A549 treated with DMSO at 1 μM for 4 hours (cell line): ENCODE measurements at places on chromosomes 13 and 19. TPM values are rescaled to one million over a fixed set of nuclear protein-coding genes. Genes with fewer than 3 reads are reported as not detected.

Gene KLHL1
- not detected in 5 replicates for total RNA-seq

Gene TIMM13
- total RNA-seq = 63.0 to 138 TPM (median 109 TPM) in 5 replicates

Gene FGF9
- not detected in 5 replicates for total RNA-seq

Gene EEF2
- 976 to 1,139 TPM (median 1,107 TPM) in 5 replicates for total RNA-seq

Gene C13orf46
- 0.15 to 0.21 TPM (median 0.19 TPM) in 5 replicates for total RNA-seq

Gene SLC25A41
- total RNA-seq = 0.13 to 0.20 TPM (median 0.16 TPM) in 4 of 5 replicates, not detected in the other

Gene ZNF829
- 0.45 to 0.53 TPM (median 0.50 TPM) in 5 replicates for total RNA-seq

Gene CNFN
- 39.4 to 46.7 TPM (median 41.5 TPM) in 5 replicates for total RNA-seq

Gene PDE4A
- total RNA-seq = 4.3 to 6.4 TPM (median 5.1 TPM) in 5 replicates

Gene TEX29
- total RNA-seq = 0.16 to 0.32 TPM (median 0.17 TPM) in 3 of 5 replicates, not detected in the others
